ENCODE measurements at places on chromosomes 3 and 15.

DNA sequence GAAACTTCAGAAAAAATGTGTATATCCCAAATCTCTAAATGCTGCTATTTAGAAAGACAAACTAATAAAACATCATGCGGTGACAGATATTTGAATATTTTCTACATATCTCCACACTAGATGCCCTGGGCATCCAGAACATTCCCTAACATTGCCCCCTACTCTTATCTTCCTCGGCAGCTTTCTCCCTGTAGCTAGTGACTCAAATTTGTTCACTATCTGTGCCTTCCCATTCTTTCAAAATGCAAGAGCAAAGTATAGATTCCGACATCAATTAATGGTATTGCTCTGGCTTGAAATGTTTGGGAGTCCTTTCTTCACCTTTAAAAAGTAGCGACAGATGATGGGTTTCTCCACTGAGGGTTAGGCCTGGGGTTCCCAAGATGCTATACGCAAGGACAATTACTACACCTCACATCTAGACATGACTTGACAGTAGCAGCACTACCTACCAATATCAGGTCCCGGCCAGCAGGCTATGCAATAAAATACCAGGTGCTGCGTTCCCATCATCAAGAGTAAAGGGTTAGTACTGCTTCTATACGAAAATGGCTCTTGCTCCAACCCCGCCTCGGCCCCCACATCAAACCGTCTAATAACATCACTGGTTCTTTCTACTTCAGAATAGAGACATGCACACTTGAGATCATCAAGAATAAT, 631 bp downstream of the UBR1 start:
- DNase-seq = no peak

- peak; percentile 85 for DNase-seq
Measured at GRCh38 chr15:80780416-80781221, 1.4 kb downstream of the CEMIP start.

- peak; percentile 62 for DNase-seq
Measured at GRCh38 chr3:183298701-183299153, 45.7 kb downstream of the B3GNT5 start.

DNA sequence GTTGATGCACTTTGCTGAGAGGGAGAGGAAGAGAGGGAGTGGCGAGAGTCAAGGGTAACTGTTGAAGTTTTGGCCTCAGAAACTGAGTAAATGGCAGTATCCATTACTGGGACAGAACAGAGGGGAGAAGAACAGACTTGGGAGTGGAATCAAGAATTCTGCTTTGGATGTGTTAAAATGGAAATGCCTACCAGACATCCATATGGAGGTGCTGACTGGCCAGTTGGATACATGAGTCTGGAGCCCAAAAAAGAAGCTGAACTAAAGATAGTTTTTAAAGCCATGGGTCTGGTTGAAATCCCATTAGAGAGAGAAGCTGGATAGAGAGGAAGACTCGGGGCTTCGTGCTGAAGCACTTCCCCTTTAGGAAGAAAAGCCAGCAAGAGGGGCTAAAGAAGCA, 35.9 kb upstream of the NSMCE3 start:
- no peak for DNase-seq

DNA sequence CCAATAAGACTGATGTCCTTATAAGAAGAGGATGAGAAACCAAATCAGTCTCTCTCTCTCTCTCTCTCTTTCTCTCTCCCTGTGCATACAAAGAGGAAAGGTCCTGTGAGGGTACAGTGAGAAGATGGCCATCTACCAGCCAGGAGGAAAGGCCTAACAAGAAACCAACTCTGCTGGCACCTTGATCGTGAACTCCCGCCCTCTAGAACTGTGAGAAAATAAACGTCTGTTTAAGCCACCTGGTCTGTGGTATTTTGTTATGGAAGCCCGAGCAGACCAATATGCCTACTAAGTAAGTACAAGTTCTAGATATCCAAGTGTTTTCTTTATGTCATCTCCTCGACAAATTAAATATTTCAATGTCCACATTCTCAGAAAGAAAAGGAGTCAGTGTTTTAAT, 44.9 kb upstream of the TMC3 start:
- peak; percentile 8 for DNase-seq

GRCh38 chr3:100957261-100957986, 35.8 kb downstream of the ABI3BP start:
- DNase-seq = no peak

GRCh38 chr15:85540085-85540797, 159.8 kb downstream of the AKAP13 start:
- no peak for DNase-seq

All from muscle of back (tissue), 13 donors.